Stimulated activated CD4-positive, alpha-beta T cell treated with anti-CD3 and anti-CD28 coated beads, Interleukin-15, amount 100 ng/mL, for 24 hours (primary cell): ENCODE measurements at places on chromosomes 7 and 10.

DNA sequence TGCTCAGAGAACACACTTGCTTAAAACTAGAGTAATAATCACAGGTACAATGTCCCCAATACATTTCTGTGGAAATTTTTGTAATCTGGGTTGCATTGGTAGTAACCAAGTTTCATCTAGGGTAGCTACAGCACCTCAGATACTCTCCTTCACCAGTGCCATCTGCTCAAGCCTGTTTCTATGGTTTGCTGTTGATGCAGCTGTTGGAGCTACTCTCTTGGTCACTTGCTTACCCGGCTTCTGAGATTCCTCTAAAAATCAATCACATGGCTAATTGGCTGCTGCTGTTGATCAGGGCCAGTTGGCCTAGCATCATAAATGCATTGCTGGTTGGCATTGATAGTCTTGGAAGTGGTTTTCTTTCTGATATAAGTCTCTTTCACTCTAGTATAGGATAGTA lies 220.8 kb downstream of the BICC1 start:
- DNase-seq, result no peak

DNA sequence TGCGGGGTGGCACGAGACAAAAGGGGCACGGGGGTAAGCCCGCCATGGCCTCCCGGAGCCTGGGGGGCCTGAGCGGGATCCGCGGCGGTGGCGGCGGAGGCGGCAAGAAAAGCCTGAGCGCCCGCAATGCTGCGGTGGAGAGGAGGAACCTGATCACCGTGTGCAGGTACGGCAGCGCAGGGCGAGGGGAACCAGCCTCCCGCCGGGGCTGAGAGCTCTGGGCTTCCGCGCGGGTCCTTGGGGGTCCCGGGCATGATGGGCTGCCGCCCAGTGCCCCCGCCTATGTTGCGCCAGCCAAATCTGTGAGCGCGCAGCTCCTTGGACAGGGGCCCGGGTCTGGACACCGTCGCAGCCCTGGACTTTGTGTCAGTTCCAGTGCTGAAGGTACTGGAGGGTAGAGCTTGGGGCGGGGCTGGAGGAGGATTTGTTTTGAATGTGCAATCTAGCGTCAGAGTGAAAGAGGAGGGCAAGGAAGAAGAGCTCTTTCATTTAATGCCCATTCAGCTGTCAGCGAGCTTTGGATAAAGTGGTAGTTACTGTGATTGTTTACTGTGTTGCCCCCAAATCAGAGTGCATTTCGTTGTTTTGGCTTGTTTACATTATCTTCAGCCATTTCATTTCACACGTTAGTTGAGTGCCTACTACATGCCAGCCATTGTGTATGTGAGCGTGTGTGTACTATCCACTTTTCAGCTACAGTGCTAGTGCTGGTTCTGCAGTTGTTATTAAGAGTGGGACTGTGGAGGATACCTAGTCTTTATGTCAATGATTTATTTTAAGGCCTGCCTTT lies 777 bp downstream of the RUNDC3B start:
- DNase-seq, result peak; percentile 37

DNA sequence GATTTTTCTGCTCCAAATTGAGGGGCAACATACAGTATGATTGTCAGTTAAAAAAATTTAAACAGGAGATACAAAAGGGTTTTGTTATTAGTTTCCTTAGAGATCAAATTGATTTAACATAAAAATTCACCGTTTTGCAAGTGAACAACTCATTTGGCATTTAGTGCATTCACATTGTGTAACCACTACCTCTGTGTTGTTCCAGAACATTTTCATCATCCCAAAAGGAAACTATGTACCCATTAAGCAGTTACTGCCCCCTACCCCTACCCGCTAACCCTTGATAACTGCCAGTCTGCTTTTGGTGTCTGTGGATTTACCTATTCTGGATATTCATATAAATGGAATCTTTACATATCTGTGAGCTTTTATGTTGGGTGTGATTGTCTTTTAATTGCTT lies 3.1 kb downstream of the ZRANB1 start:
- DNase-seq, result no peak

- peak; percentile 52 for DNase-seq
Observed at GRCh38 chr7:139523199-139523941, at the start of gene CLEC2L. Gene CLEC2L (plus strand): TSS chr7:139523685. CDS start chr7:139523928, 243 bp downstream.

- DNase-seq, result no peak
Observed at GRCh38 chr7:124881981-124882380, 47.6 kb downstream of the POT1 start.

GRCh38 chr10:113609704-113610108 lies 54.1 kb downstream of the NRAP start:
- DNase-seq, result no peak

- DNase-seq, result no peak
Observed at GRCh38 chr7:136868496-136869000, at the start of gene CHRM2. Gene CHRM2 (plus strand): TSS chr7:136868652. CDS start chr7:137014866, 146,214 bp downstream.

- DNase-seq, result peak; percentile 47
Observed at GRCh38 chr10:123043409-123043925, 34.7 kb downstream of the ACADSB start.
